ENCODE measurements at places on chromosomes 11 and 22. TPM values are rescaled to one million over a fixed set of nuclear protein-coding genes. Genes with fewer than 3 reads are reported as not detected.
A peak's percentile ranks its signal among the peaks of the same experiment; 100 is the strongest.

GRCh38 chr11:75350743-75351540 is 519 bp downstream of the ARRB1 start:
- no peak for DNase-seq
- peak overlapping the region; percentile 98 for H3K4me3 ChIP-seq
- H3K4me1 ChIP-seq = peaks cover 64% of the 10 kb centered on the region
- no peaks in the 10 kb centered on the region for H3K36me3 ChIP-seq
- H3K27ac ChIP-seq = peak overlapping the region; percentile 97

- H3K36me3 ChIP-seq = peaks cover 20% of the 10 kb centered on the region
- peaks cover 20% of the 10 kb centered on the region for H3K4me1 ChIP-seq
- peak overlapping the region; percentile 50 for H3K27ac ChIP-seq
Observed at GRCh38 chr22:49924113-49924833, 5.8 kb downstream of the CRELD2 start.

Gene OR51B2
- total RNA-seq = not detected

DNA sequence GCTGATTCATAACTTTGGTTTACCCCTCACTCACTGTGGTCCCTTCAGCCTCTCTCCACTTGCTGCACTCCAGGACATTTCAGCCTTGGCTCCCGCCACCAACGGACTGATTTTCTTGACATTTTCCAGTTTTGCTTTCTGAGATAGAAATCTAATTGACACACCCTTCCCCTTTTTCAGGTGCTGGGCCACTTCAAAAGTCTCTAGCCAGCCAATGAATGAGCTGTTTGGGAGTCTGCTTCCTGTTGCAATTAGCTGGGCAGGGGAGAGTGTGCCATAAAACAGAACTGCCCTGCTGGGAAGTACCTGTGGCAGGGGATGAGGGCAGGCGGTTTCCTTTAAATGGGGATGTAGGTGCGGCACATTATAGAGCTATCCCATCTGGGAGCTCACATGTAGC is 21.1 kb upstream of the PLET1 start:
- no peak overlapping the region for H3K4me3 ChIP-seq
- H3K4me1 ChIP-seq = peaks cover 5% of the 10 kb centered on the region
- no peak overlapping the region for H3K27ac ChIP-seq
- no peaks in the 10 kb centered on the region for H3K27me3 ChIP-seq

Gene OR52B2
- total RNA-seq = not detected

DNA sequence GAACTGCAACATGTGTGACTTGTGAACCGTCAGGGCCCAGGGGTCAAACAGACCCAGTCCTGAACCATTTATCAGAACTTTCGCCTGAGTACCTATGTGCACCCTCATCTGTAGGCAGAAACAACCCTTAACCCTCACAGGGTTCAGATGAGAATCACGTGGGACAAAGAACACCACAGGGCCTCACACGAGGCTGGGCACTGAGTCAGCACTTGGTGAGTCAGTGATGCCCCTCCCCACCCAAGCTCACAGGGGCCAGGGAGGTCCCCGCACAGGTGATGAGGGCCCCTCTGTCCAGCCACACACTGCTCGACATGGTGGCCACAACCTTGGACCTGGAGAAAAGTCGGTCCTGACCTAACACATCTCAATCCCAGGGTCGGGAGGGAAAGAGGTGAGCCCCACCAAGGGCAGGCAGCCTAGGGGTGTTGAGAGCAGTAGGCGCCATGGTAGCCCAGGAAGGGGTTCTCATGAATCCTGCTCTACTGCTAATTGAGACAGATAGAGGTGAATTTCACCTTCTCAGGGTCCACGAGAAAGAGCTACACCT is 176.4 kb downstream of the SHANK2 start:
- H3K4me1 ChIP-seq = no peaks in the 10 kb centered on the region
- peaks cover 14% of the 10 kb centered on the region for H3K27me3 ChIP-seq
- no peak for DNase-seq
- no peak overlapping the region for H3K4me3 ChIP-seq

- peaks cover 13% of the 10 kb centered on the region for H3K4me1 ChIP-seq
- H3K27ac ChIP-seq = no peak overlapping the region
- DNase-seq = no peak
- H3K4me3 ChIP-seq = no peak overlapping the region
- H3K36me3 ChIP-seq = no peaks in the 10 kb centered on the region
Observed at GRCh38 chr11:35982061-35982460, 38.2 kb downstream of the LDLRAD3 start.

DNA sequence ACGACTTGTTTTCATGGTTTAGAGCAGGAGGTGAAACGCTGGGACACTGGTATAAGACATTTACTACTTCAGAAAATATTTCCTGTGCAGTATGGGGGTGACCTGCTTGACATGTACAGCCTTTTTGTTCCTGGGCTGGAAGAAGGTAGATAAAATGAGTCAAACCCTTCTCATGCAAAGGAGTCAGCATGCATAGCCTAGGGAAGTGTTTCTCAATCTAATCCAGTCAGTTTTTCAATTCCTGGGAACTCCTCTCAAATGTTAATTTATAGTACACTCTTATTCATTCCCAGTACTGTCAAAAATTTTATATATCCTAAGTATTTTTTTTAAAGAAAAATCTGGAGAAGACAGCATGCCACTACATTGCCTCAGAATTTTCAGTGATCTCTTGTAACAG is 154.7 kb upstream of the GUCY1A2 start:
- no peak overlapping the region for H3K27ac ChIP-seq
- H3K27me3 ChIP-seq = no peaks in the 10 kb centered on the region
- no peak for DNase-seq

Gene SCN3B
- total RNA-seq = 0.91 TPM

DNA sequence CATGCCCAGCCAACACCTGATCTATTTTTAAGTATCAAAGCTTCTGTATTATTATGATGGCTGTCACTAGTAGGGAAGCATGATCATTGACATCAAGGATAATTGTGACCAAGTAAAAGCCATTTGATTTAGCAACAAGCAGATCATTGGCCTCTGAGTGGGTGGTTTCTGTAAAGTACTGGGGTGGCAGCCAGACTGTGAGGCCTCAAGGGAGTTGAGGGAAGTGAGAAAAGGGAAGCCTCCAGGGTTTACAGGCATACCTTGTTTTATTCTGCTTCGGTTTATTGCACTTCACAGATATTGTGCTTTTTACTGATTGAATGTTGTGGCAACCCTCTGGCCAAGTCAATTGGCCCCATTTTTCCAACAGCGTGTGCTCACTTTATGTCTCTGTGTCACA is 60.1 kb downstream of the PRR5L start:
- H3K4me3 ChIP-seq = no peak overlapping the region
- H3K36me3 ChIP-seq = no peaks in the 10 kb centered on the region
- H3K27ac ChIP-seq = no peak overlapping the region
- no peak for DNase-seq

Gene C11orf87
- total RNA-seq = not detected

Gene PDGFD
- total RNA-seq = 4.7 TPM

Gene CDKN1C
- total RNA-seq = 217 TPM

GRCh38 chr11:66388780-66389386 is 17.3 kb upstream of the SLC29A2 start:
- H3K4me3 ChIP-seq = no peak overlapping the region
- peaks cover 10% of the 10 kb centered on the region for H3K4me1 ChIP-seq
- DNase-seq = no peak
- peaks cover 23% of the 10 kb centered on the region for H3K27me3 ChIP-seq
- H3K27ac ChIP-seq = no peak overlapping the region
- H3K36me3 ChIP-seq = no peaks in the 10 kb centered on the region

DNA sequence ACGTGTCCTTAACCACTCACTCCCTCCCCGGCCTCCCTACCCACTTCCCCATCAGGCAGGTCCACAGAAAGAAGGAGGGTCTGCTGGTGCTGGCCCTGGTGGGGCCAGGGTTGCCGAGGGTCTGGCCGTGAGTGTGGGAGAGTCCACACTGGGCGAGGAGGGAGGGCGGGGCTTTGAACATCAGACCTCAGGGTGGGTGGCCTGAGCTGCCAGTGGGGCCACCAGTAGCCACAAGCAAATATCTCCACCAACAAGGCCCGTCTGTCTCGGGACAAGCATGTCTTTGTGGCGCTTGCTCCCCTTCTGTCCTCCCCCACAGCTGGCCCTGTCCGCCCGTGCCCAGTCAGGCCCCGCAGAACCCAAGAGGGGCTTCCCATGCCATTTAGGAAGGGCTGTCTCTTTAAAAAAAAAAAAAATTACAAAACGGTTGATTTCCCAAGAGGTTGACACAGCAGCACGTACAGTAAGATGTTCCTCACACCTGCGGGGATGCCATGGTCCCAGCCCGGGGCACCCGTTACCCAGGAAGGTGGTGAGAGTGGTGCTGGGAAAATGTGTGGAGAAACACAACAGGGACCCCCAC is 17.7 kb upstream of the TALDO1 start:
- H3K27me3 ChIP-seq = peaks cover 28% of the 10 kb centered on the region
- no peak overlapping the region for H3K27ac ChIP-seq
- no peak overlapping the region for H3K4me3 ChIP-seq

GRCh38 chr11:12026331-12027211 is 18.1 kb upstream of the DKK3 start:
- no peaks in the 10 kb centered on the region for H3K27me3 ChIP-seq
- no peak overlapping the region for H3K27ac ChIP-seq
- peaks cover 26% of the 10 kb centered on the region for H3K4me1 ChIP-seq
- H3K36me3 ChIP-seq = no peaks in the 10 kb centered on the region
- H3K4me3 ChIP-seq = no peak overlapping the region

- H3K4me1 ChIP-seq = peaks cover 29% of the 10 kb centered on the region
- H3K27ac ChIP-seq = no peak overlapping the region
- H3K36me3 ChIP-seq = peaks cover 3% of the 10 kb centered on the region
- no peaks in the 10 kb centered on the region for H3K27me3 ChIP-seq
Observed at GRCh38 chr11:73391665-73392064, 15.5 kb downstream of the RELT start.

GRCh38 chr22:37320726-37321677 is 38.7 kb downstream of the CYTH4 start:
- peaks cover 89% of the 10 kb centered on the region for H3K27me3 ChIP-seq
- no peaks in the 10 kb centered on the region for H3K36me3 ChIP-seq
- no peak overlapping the region for H3K4me3 ChIP-seq
- no peak overlapping the region for H3K27ac ChIP-seq

GRCh38 chr11:82959987-82960778 is 58.6 kb downstream of the DDIAS start:
- H3K36me3 ChIP-seq = no peaks in the 10 kb centered on the region
- H3K4me3 ChIP-seq = no peak overlapping the region
- no peaks in the 10 kb centered on the region for H3K4me1 ChIP-seq

DNA sequence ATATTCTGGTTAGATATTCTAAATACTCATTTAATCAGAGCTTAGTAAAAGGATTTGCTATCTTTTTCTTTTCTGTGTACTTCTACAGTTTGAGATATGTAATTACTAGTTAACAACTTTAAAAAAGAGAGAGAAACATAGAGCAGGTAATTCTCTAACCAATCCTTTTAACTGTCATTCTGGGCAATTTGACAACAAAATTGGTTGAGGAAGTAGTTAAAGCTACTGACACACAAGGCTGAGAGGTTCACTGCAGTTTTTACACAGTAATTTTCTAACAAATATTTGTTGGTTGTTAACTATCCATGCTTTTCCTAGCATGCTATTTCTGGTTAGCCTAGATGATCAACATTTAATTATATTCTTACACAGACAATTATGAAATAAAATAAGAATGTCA is 3.6 kb downstream of the SOX6 start:
- no peak overlapping the region for H3K4me3 ChIP-seq
- no peaks in the 10 kb centered on the region for H3K4me1 ChIP-seq
- H3K27me3 ChIP-seq = no peaks in the 10 kb centered on the region
- no peaks in the 10 kb centered on the region for H3K36me3 ChIP-seq
- DNase-seq = no peak

DNA sequence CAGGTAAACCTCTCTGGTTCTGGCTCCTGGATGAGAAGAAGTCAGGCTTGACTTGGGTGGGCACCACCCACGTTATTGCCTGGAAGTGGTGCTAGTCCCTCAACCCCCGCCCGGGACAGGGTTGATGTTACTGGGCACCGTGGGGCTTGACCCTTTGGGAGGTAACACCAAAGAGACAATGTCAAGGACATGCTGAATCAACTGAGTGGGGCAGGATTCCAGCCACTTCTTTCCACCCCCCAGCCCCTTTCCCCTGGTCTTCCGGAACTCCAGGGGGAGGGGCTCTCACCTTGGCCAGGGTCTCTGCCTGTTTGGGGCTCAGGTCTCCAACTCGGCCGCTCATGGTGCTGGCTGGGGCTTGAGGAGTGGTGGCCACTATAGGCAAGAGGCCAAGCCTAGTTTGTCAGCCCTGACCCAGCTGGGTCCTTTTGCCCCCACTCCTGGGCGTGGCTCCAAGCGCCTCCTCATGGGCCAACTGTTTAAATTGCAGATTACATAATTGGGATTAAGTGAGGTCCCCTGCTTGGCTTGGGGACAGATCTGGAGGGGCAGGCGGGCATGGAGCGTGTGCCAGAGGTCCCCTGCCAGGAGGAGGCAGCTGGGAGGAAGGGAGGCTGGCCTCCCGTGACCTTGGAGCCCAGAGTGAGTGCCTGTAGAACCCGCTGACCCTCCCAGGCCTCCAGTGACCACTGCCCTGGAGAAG is at the start of gene SEC14L3:
Gene SEC14L3 (minus strand): TSS at position 402 of the 703 bp plus-strand sequence. CDS start 59 bp downstream, at position 343.
- no peaks in the 10 kb centered on the region for H3K36me3 ChIP-seq
- H3K4me1 ChIP-seq = no peaks in the 10 kb centered on the region
- H3K27me3 ChIP-seq = peaks cover 41% of the 10 kb centered on the region
- H3K4me3 ChIP-seq = no peak within 1 kb of the TSS
- no peak within 1 kb of the TSS for H3K27ac ChIP-seq
- no peak for DNase-seq

DNA sequence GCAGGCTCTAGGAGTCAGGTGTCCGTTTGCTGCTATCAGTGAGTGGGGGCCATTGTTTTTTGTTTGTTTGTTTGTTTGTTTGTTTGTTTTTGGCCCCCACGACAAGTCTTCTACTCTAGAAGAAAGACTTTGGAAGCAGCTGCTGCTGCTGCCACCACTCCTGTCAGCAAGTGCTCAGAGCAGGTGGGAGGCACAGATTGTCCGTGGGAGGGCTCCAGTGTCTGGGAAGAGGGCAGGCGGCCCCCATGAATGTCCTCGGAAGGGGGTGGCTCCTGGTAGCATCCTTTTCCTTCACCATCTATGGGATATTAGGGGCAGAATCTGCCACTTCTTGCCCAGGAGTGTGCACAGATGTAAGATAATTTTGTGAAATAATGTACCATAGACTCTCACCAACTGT is 37.8 kb upstream of the YWHAH start:
- H3K4me3 ChIP-seq = no peak overlapping the region
- no peaks in the 10 kb centered on the region for H3K27me3 ChIP-seq
- peaks cover 15% of the 10 kb centered on the region for H3K36me3 ChIP-seq
- H3K4me1 ChIP-seq = no peaks in the 10 kb centered on the region

DNA sequence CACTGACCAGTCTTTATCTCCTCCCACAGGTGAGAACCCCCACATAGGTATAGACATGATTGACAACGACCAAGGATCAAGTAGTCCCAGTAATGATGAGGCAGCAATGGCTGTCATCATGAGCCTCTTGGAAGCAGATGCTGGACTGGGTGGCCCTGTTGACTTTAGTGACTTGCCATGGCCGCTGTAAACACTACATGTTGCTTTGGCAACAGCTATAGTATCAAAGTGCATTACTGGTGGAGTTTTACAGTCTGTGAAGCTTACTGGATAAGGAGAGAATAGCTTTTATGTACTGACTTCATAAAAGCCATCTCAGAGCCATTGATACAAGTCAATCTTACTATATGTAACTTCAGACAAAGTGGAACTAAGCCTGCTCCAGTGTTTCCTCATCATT is 76.5 kb downstream of the BTBD10 start:
- H3K4me3 ChIP-seq = no peak overlapping the region
- H3K36me3 ChIP-seq = peaks cover 68% of the 10 kb centered on the region
- no peaks in the 10 kb centered on the region for H3K27me3 ChIP-seq
- H3K27ac ChIP-seq = no peak overlapping the region

GRCh38 chr11:96105197-96105895 is 181.4 kb upstream of the MTMR2 start:
- peak overlapping the region; percentile 7 for H3K27ac ChIP-seq
- no peaks in the 10 kb centered on the region for H3K36me3 ChIP-seq
- no peaks in the 10 kb centered on the region for H3K27me3 ChIP-seq
